Kidney (tissue), 22 donors: ENCODE measurements at places on chromosomes 5 and 9. TPM values are rescaled to one million over a fixed set of nuclear protein-coding genes. Genes with fewer than 3 reads are reported as not detected.

DNA sequence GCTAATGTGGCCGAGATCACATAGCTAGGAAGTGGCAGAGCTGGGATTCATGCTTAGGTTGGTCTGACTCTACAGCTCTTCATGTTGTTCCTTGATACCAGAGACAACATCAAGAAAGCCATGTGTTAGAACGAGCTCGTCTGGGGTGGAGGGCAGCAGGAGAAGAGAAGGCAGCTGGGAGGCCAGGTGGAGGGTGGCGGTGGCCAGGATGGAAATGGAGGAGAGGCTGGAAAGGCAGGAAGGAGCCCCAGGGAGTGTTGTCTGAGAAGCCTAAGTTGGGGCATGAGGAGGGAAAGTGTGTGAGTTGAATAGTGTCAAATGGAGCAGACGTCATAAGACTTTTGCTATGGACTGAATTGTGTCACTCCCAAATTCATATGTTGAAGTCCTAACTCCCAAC lies 315.3 kb downstream of the GADD45G start:
- H3K4me1 ChIP-seq, result no peaks in the 10 kb centered on the region
- H3K27ac ChIP-seq, result no peak overlapping the region

The SLC6A7 gene
- total RNA-seq, result not detected

The CD274 gene
- 5.0 TPM for total RNA-seq

GRCh38 chr5:89016741-89017303 lies 133.8 kb upstream of the MEF2C start:
- H3K36me3 ChIP-seq, result no peaks in the 10 kb centered on the region
- no peak overlapping the region for H3K4me3 ChIP-seq
- H3K4me1 ChIP-seq, result no peaks in the 10 kb centered on the region

DNA sequence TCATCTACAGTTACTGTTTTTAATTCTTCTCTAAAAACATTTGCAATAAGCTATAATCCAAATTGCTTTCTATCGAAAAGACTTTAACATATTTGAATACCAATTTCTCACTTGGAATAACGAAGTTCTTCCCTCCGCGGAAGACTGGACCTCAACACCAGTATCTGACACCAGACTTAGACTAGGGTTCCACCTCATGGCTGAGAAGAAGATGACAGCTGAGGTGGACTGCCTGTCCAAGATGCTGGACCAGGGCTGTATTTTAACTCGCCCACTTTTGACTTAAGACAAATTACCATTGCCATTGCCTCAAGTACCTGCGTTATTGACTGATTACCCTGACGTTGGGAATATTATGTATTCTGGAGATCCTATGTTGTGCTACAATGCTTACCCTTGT lies 34.1 kb downstream of the ZMAT2 start:
- DNase-seq, result no peak
- H3K36me3 ChIP-seq, result no peaks in the 10 kb centered on the region
- no peaks in the 10 kb centered on the region for H3K4me1 ChIP-seq
- no peaks in the 10 kb centered on the region for H3K27me3 ChIP-seq

GRCh38 chr5:127609957-127610356 lies 38.9 kb upstream of the CTXN3 start:
- DNase-seq, result no peak
- H3K36me3 ChIP-seq, result no peaks in the 10 kb centered on the region
- H3K4me1 ChIP-seq, result no peaks in the 10 kb centered on the region
- H3K4me3 ChIP-seq, result no peak overlapping the region
- no peaks in the 10 kb centered on the region for H3K27me3 ChIP-seq

The TMEM171 gene
- 15.4 TPM for total RNA-seq

DNA sequence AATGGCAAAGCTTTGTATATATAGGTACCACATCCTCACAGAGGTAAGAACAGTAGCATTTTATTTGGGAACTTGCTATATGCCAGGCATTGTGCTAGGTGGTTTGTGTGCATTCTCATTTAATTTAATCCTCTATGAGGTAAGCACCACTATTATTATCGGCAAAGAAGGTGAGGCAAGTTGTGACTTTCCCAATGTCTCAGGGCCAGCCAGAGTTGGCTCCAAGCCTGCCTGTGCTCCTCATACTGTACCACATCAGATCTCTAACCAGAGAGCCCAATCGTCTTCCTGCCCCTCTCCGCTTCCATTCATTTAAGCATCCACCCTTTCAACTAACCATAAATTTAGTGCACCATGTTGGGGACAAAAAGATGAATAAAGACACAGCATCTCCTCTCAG lies 55.1 kb downstream of the NIPSNAP3B start:
- H3K27ac ChIP-seq, result no peak overlapping the region
- DNase-seq, result no peak
- peaks cover 40% of the 10 kb centered on the region for H3K36me3 ChIP-seq
- no peaks in the 10 kb centered on the region for H3K27me3 ChIP-seq
- H3K4me3 ChIP-seq, result no peak overlapping the region
- H3K4me1 ChIP-seq, result no peaks in the 10 kb centered on the region
